Lung (tissue), 17 donors: ENCODE measurements at places on chromosomes 16 and 17. TPM values are rescaled to one million over a fixed set of nuclear protein-coding genes. Genes with fewer than 3 reads are reported as not detected.

DNA sequence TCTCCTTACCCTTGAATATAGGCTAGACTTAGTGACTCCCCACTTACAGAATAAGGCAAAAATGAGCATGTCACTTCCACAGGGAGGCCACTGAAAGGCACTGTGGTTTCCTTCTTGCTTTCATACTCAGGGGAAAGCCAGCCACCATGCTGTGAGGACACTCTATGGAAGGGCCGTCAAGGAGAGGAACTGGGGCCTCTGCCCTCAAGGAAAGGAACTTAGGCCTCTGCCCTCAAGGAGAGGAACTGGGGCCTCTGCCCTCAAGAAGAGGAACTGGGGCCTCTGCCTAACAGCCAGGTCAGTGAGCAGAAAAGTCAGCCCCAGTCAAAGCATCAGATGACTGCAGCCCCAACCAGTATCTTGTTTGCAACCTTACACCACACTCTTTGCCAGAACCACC, 30.1 kb downstream of the VPS35 start:
- DNase-seq = peak; percentile 12

GRCh38 chr17:77959926-77960521, 1.5 kb downstream of the TNRC6C start:
- DNase-seq = peak; percentile 46

DNA sequence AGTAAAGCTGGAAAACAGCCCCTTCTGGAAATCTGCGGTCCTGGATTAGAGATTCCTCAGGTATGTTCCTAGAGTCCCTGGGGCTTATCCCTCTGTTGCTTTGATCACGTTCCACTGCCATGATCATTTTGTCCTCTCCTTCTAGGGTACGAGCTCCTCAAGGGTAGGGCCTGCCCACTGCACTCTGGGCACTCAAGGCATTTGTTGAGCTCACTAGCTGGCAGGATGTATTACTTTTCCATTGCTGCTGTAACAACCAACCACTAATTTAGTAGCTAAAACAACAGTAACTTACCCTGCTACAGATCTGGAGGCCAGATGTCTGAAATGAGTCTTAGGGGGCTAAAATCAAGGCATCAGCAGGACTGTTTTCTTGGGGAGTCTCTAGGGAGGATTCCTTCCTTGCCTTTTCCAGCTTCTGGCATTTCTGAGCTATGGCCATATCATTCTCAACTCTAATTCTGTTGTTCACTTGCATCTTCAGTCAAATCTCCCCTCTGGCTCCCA, 65.7 kb downstream of the ARSG start:
- DNase-seq = no peak

LDHD gene
- total RNA-seq = 17.0 TPM

NOL3 gene
- total RNA-seq = 25.3 TPM
